ENCODE measurements at places on chromosomes 2 and 18.

DNA sequence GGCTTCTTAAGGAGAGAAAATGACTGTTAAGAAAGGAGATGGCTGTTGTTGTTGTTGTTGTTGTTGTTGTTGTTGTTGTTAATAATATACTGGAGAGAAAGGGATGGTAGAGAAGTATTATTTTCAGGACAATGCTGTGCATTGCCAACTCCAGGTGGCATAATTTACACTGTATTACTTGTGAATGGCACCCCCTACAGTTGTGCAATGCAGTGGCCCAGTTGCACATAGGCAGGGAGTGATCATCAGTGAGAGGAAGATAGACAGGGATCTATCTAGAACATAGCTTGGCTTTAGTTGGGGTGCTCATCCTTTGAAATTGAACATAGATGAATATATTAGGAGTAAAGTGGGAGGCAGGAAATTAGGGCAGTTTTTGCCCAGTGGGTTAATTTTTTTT lies 47.2 kb upstream of the TMEM163 start:
- no peak for DNase-seq

- no peak for DNase-seq
These were observed 266.2 kb upstream of the REV1 start for GRCh38 chr2:99756059-99756458.

- no peak for DNase-seq
These were observed 77.3 kb downstream of the LONRF2 start for GRCh38 chr2:100244881-100245605.

- no peak for DNase-seq
These were observed 364.5 kb downstream of the IRS1 start for GRCh38 chr2:226435146-226435545.

- no peak for DNase-seq
These were observed 36.5 kb downstream of the STPG4 start for GRCh38 chr2:47118581-47118980.

DNA sequence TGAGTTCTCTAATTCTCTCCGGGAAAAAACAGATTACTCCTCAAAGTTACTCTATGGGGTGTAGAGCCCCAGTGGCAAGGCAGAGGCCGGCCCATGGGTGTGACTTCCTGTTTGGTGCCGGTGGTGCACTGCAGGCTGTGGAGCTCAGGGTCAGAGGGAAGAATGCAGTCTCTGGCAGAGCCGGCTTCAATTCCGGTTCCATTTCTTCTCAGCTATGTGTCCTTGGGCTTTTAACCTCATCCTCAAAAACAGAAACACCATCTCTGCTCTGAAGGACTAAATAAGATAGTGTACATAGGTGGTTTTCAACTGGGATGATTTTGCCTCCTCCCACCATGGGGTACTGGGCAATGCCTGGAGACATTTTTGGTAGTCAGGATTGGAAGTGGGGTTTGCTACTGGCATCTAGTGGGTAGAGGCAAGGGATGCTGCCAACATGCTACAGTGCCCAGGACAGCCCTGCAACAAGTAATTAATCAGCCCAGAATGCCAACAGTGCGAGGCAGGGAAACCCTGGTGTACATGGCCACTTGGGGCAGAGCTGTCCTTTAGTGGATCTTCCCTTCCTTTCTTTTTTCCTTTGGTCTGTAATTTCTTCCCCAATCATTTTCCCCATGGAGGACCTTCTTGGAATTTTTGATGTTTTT lies 81.2 kb downstream of the INSIG2 start:
- no peak for DNase-seq

GRCh38 chr2:180374502-180375281 lies 367.6 kb upstream of the CWC22 start:
- DNase-seq = no peak

DNA sequence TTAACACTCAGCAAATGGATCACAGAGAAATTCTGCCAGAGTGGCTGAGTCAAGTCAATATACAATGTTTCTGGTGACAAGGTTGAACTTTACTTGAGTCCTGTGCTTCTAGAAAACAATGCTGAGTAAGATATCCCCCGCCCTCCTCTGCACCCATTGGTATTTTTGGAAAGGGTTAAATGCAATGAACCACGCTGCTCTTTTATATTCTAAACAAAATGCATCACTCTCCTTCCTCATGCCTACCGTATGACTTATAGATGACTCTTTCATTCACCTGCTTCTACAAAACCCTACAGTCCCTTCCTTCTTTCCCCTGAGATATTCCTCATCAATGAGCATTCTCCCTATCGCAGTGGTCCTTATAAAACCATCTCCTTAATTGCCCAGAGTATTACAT lies 168.8 kb downstream of the TXNL1 start:
- no peak for DNase-seq

- DNase-seq = no peak
These were observed 239.3 kb upstream of the CDH20 start for GRCh38 chr18:61093965-61094364.

GRCh38 chr2:119477113-119477505 lies 45.5 kb downstream of the TMEM37 start:
- no peak for DNase-seq

DNA sequence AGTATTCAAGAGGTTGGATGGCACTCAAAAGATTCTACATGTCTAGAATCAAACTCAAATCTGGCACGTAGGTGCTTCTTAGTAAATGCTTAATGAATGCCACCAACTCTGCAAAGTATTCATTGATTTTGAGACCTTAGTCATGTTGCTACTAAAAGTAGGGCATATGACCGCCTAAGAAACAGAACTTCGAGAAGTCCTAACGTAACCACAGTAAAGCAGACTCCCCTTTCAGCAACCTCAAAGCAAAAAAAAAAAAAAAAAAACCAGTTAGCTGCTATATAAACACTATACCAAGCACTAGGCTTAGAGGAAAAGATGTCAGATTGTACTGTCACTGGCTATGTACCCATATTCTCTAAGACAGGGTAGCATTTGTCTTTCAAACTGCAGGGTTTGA lies 33.9 kb downstream of the PTCD3 start:
- no peak for DNase-seq

- DNase-seq = no peak
These were observed 100.0 kb downstream of the SPOPL start for GRCh38 chr2:138601458-138602165.

DNA sequence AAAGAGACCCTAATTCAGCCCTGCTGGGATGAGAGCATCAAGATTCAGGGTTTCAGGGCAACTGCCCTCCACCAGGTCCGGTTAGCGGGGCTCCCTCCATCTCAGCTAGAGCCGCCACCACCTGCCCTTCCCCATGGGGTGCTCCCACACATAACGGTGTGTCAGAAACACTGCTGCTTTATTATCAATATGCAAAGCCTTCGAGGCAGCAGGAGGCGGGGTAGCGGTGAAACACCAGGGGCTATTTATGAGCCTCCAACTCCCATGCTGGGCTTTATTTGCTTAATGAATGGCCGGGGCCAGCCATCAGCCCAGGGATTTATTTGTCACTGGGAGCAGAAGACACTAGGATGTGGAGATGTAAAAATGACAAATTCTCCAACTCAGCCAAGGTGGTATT lies 109.8 kb downstream of the GALNT14 start:
- DNase-seq = no peak

- DNase-seq = no peak
These were observed 41.4 kb downstream of the B4GALT6 start for GRCh38 chr18:31643003-31643402.

DNA sequence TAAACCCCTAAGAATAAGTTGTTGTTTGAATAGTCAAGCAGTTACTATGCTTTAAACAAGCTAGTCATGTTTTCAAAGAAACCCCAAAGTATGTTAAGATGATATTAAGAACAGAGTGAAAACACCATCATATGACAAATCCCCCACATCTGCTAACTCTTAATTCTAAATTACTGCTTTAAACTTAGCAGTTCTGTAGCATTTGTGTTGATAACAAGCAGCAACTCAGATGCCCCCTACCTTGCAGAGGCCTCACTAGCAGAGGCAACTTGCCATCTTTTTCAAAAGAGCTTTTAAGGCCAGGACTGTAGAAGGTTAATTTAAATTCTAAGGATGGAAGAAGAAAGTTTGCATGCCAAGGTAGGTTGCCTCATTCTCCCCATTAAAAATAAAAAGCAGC lies 376.2 kb downstream of the SETBP1 start:
- no peak for DNase-seq

GRCh38 chr2:132521341-132521740 lies 104.7 kb downstream of the GPR39 start:
- DNase-seq = no peak

DNA sequence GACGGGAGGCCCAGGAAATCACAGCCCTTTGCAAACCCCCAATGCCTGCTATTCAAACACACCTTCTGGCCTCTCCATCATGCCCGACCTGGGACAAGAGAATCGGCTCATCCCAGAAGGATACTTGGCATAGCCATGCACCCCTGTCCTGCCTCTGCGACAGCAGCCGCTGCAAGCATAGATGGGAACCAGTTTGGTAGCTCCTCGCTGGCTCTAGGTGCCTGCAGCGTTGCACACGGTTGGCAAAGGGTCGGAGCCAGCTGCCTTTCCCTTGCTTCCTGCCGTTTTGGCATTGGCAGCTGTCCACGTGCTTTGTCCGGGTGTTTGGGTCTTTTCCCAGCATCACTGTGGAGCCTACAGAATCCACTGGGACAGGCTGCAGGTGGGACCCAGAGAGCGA lies 76.9 kb downstream of the TWIST2 start:
- DNase-seq = no peak

GRCh38 chr2:60819155-60819862 lies 62.1 kb upstream of the REL start:
- no peak for DNase-seq

DNA sequence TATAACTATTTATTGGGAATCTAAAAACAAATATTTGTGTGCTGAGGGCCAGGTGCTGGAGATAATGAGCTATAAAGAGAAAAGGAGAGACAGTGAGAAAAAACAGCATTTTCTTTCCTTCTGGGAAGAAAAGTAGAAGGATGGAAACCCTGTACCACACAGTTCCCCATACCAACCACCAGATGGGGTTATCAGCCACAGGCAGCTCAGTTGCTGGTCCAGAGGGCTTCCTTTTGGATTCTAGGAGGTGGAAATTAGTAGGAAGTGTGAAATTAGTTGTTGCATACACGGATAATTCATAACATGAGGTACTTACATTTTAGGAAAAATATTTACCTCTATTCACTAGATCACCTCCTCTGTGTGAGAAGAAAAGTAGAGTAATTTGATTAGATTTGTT lies 237.0 kb upstream of the FOSL2 start:
- DNase-seq = no peak
